GOT3 (cell line): ENCODE measurements at places on chromosomes 1 and 21.

DNA sequence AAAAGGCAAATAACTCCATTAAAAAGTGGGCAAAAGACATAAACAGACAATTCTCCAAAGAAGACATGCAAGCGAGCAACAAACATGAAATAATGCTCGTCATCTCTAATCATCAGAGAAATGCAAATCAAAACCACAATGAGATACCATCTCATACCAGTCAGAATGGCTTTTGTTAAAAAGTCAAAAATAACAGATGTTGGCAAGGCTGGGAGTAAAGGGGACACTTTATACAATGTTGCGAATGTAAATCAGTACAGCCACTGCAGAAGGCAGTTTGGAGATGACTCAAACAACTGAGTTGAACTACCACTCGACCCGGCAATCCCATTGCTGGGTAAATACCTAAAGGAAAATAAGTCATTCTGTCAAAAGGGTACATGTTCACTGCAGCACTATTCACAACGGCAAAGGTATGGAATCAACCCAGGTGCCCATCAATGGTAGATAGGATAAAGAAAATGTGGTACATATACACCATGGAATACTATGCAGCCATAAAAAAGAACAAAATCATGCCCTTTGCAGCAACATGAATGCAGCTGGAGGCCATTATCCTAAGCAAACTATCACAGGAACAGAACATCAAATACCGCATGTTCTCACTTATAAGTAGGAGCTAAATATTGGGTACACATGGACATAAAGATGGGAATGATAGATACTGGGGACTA, 25.9 kb downstream of the TSPAN2 start:
- DNase-seq: no peak

DNA sequence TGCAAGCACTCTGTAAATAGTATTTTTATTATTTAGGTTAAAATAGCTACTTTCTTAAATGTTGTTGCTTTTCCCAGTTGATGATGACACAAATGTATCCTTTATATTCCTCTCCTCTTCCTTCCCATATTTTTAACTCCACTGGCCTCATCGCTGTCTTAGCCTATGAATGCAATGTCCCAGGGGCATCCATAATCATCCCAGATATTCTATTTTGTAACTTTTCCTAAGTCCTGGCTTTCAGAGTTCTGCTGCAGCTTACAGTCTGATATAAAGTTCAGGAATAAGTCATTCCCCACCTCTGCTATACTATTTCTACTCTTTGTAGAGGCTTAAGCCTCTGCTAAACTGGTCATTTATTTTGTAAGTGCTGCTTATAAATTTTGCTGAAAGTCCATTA, 58.3 kb downstream of the ASTN1 start:
- DNase-seq: no peak

- no peak for DNase-seq
Observed at GRCh38 chr1:193068013-193068412, 8.6 kb downstream of the RO60 start.

- no peak for DNase-seq
Observed at GRCh38 chr1:168235548-168235885, 9.7 kb downstream of the SFT2D2 start.
